Suppressor macrophage treated with lipopolysaccharide for 4 hours (primary cell): ENCODE measurements at places on chromosomes 4 and X.

GRCh38 chr4:108425988-108426387 is 194.4 kb upstream of the RPL34 start:
- DNase-seq, result no peak

DNA sequence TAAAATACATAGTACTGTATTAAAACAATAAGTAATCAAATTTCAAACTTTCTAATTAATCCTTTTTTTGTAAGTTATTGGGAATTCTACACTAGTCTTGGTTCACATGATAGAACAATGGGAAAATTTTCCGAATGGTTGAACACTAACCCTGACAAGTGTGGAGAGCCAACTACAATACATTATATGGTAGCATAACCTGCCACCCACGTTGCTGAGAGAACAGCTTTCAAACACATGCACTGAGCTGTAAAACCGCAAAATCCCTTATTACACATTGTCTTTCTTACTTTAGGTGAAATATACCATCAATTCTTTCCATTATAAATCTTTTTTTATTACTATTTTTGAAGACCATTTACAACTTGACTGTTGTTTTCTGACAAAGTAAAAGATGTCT is 54.7 kb downstream of the ANAPC10 start:
- no peak for DNase-seq

- DNase-seq, result no peak
Measured at GRCh38 chr4:134787315-134787714, 585.7 kb upstream of the PABPC4L start.

DNA sequence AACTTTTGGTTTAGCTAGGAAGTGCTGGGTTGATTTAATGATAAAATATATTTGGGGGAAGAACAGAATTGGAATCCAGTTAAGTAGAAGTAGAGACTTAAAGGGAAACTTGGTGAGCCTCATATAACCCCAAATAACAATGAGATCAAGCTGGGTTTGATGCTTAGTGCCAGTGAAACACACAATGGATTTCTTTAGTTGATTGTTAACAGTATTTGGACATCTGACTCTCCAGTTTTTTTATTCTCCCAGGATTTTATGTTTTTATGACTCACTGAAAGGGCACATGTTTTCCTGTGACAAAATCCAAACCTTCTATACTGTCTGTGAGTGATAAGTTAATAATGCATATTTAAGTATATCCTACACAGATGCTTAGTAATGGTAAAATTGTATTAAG is 2.7 kb upstream of the NEUROG2 start:
- DNase-seq, result no peak

- no peak for DNase-seq
Measured at GRCh38 chr4:23923141-23923540, 33.3 kb upstream of the PPARGC1A start.

DNA sequence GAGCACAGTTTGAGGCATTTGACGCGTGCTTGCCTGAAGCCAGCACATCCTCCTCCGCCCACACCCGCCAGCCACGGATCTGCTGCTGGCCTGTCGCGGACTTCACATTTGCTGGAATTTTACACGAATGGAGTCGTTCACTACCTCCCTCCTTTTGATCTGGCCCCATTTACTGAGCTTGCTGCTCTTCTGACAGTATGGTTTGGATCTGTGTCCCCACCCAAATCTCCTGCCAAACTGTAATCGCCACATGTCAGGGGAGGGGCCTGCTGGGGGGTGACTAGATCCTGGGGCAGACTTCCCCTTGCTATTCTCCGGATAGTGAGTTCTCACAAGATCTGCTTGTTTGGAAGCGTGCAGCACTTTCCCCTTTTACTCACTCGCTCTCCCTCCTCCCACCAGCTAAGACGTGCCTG is 19.9 kb upstream of the CPLX1 start:
- no peak for DNase-seq

GRCh38 chr4:79497001-79497400 is 89.0 kb upstream of the GK2 start:
- DNase-seq, result no peak
